ENCODE measurements at places on chromosomes 4 and X.

GRCh38 chr4:88585917-88586316 lies 6.4 kb upstream of the HERC3 start:
- no peak for DNase-seq

DNA sequence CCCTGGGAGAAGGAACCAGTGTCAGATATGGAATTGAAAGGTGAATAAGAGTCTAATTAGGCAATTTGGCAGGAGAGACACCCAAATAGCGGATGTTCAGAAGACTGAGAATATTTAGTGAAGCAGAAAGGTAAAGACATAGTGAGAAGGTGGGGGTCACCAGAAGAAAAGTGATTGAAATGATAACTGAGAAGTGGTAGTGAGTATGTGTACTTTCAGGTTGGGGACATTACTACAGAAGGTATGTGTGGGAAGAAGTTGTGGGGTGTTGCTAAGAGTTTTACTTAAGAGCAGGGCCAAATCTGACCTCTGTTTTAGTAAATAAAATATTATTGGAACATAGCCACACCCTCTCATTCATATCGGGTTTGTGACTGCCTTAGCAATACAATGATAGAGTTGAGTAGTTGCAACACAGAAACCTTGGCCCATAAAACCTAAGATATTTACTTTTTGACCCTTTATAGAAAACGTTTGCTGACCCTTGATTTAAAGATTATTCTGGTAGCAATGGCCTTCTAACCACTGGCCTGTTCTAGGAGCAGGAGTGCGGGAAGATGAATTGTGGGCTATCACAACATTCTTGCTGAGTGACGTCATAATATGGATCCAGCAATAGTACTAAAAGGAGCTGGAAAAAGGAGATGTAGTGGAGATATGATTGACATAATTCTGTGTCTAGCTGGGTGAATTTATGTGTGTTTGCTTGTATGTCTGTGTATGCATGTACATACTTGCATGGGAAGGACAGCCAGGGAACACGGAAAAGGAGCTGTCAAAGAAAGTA lies 115.3 kb downstream of the HS3ST1 start:
- no peak for DNase-seq

DNA sequence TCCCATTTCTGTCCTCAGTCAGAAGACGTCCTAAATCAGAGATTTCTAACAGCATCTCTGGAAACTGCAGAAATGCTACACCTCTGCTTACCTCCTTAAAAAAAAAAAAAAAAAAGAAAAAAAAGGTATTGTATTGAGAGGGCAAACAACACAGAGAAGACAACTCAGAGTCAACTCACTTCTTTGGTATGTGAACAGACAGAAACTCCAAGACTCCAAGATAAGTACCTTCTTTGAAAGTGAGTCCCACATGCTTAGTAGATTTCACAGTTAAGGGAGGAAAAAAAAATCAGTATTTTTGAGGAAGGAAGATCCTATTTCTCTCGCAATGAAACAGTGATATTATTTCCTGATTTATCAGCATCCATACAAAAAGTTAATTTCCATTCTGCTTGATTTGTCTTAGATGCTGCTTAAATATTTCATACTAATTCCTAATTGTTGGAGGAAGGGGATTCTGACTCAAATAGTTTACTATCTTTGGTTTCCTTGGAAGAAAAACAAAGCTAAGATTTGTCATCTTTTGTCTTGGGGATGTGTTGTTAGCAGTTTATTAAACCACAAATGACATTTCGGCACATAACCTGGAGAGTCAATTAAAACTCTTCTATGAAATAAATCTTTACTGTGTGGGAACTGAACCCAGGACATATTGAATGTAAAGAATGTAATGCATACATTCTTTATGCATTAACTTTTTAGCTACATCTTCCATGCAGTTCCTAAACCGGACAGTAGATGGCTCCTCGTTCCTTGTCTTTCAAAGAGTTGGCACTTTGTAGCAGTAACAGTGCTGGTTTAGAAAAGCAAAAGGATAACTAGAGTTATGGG lies 4.7 kb downstream of the RASGEF1B start:
- peak; percentile 61 for DNase-seq

- DNase-seq: no peak
Measured at GRCh38 chrX:20361081-20361889, 94.6 kb upstream of the RPS6KA3 start.

DNA sequence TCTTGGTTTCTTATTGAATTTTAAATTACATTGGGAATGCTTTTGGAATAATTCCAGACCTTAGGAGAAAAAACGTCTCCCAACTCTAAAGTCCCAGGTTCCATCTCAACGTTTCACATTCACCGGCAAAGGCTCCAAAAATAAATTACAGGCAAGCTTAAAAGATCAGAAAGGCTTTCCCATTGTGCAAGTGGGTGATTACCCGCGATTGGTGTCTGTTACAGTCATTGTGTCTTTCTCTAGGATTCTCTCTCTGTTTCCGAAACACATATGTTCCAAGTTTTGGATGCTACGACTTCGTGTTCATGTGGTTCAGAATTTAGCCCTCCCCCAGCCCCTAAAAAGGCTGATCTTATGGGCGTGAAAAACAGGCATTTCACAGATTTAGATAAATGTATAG lies 41.8 kb downstream of the PALLD start:
- DNase-seq: no peak

GRCh38 chrX:152137771-152138387 lies 498 bp downstream of the MAGEA10 start:
- no peak for DNase-seq

- DNase-seq: peak; percentile 47
Measured at GRCh38 chr4:149999485-150000074, 78.7 kb upstream of the DCLK2 start.

- no peak for DNase-seq
Measured at GRCh38 chr4:80839281-80839680, 191.2 kb upstream of the BMP3 start.

DNA sequence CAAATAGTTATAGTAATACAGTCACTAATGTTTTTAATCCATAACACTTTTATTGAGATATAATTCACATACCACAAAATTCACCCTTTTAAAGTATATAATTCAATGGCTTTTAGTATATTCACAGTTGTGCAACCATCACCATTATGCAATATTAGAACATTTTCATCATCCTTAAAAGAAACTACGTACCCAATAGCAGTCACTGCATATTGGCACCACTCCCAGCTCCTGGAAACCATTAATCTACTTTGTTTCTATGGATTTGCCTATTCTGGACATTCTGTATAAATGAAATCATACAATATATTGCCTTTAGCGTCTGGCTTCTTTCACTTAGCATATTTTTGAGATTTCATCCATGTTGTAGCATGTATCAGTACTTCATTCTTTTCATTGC lies 99.3 kb downstream of the AMMECR1 start:
- no peak for DNase-seq

DNA sequence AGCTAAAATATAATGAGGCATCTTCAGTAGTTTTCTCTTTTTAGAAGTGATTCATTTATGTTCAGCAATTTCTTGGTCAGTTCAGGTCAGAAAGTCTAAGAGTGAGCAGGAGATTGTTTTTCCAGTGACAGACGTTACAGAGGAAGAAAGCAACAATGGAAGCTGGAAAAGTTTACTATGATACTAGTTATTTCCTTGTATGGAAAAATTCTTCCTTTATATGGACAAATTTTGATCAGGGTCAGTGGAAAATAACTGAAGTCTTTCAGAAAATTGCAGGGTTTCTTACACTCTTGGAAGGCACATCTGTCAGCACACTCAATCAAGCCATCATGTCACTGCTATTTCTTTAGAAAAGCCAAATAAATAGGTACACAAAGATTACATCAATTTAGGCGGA lies 1120.7 kb downstream of the FAT4 start:
- no peak for DNase-seq

- peak; percentile 17 for DNase-seq
Measured at GRCh38 chr4:168631241-168632162, 134.7 kb downstream of the PALLD start.

- DNase-seq: no peak
Measured at GRCh38 chrX:78357342-78358055, 30.1 kb upstream of the CYSLTR1 start.

- DNase-seq: peak; percentile 8
Measured at GRCh38 chrX:538311-538710, 92.3 kb upstream of the SHOX start.

DNA sequence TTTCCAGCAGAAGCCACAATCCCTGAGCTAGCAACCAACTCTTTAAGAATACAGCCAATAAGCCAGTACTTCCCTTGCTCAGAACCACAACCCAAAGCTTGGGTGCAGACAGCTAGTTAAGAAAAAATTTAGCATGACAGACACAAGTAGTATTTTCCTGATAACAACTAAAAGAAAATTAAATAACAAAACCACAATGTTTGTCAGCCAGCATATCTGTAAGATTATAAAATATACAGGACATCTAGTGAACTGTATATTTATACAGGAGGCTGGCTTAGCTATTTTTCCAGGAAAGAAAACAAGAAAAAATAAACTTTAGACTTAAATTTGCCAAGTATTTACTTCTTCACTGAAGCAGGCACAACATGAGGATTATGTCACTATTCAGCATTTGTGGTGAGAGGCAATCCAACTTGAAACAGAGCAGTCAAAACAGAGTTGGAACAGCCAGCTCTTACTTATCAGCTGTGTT lies 6.6 kb downstream of the PF4V1 start:
- no peak for DNase-seq

DNA sequence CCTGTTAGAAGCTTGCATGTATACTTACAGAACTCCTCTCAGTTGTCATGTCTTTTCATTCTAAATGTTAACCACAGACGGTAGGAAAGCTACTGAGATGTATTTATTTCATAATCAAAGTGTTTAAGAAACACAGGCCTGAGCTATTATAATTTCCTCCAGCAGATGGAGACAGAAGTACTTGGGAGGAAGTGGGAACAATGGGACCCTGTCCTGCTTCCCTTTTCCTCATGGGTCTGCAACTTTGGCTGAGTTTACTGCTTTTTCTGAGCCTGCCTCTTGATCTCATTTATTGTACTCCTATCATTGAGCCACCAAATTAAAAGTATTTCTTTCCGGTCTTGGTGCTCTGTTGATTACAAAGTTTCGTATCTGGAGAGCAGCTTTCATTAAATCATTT lies 67.7 kb upstream of the SPANXN2 start:
- peak; percentile 1 for DNase-seq

DNA sequence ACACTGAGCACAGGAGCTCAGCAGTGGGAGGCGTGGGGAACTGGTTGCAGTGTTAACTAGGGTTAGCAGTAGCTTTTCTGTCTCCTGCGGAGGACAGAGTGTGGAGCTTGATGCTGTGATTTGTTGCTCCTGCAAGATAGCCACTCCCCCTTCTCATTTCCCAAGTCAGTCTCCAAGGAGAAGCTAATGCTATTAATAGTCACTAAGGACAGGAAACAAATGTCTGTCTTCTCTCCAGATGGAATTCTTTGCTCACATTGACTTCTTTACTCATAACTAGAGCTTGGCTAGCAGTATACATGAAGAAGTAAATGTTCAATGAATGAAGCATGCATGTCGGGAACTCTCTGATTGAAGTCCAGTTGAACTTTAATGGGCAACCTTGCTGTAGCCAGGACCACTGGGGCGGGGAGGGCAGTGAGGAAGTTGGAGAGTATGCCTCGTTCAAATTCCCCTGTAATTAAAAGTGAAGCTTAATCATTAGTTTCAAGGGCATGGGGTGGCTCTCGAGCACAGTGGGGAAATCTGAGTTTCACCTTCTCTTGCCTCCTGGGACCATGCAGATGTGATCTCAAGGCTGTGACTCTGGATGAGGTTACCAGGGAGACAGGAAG lies 156.6 kb upstream of the SCML1 start:
- DNase-seq: no peak

DNA sequence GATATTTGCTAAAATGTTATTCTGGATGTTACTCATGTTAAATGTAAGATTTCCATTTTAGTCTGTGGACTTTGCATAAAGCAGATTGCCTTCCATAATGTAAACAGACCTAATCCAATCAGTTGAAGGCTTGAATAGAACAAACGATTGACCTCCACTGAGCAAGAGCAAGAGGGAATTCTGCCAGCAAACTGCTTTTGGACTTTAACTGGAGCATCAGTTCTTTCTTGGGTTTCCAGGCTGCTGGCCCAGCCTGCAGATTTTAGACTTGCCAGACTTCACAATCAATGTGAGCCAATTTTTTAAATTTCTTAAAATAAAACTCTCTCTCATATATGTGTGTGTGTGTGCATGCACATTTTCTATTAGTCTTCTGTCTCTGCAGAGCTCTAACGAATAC lies 1248.8 kb downstream of the ADGRL3 start:
- DNase-seq: no peak

GRCh38 chr4:79650217-79650616 lies 242.2 kb upstream of the GK2 start:
- no peak for DNase-seq

DNA sequence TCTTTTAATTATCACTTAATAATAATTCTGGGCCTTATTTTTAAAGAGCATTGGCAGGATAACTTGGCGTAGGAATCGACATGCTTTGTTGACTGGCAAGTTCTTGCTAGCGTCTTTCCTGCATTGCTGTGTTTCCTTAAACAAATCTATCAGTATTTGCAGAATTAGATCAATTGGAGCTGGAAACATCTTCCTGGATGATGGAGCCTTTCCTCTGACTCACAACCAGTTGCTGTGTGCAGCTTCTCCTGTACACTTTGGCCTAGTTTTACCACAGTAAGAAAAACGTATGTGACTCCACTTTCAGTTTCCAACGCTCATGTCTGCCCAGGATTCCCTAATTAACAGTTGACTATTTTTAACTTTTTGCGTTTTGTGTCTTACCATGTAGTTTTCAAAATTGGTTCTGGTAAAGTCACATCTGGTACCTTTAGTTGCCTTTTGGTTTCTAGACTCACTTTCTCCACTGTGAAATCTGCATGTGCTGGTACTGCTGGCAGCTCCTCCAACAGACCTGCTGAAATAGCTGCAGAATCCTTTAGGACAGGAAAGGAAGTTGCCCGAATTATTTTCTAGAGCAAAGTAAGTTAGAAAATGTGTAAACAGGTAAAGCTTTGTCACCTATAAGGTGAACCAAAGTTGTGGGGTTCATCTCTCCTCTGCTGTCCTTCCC lies 553.2 kb upstream of the FAT1 start:
- no peak for DNase-seq

GRCh38 chr4:18105030-18106011 lies 83.8 kb upstream of the LCORL start:
- no peak for DNase-seq

Measured in SW480 (cell line).